Fibroblast of the aortic adventitia (primary cell): ENCODE measurements at places on chromosomes 1 and 21.

GRCh38 chr1:48222501-48223242 lies at the start of gene SLC5A9:
SLC5A9 (plus strand) TSS chr1:48222716; CDS start chr1:48222737, 21 bp downstream.
- no peak for DNase-seq

- DNase-seq: no peak
These were observed 15.2 kb downstream of the TINAGL1 start for GRCh38 chr1:31591425-31592093.

DNA sequence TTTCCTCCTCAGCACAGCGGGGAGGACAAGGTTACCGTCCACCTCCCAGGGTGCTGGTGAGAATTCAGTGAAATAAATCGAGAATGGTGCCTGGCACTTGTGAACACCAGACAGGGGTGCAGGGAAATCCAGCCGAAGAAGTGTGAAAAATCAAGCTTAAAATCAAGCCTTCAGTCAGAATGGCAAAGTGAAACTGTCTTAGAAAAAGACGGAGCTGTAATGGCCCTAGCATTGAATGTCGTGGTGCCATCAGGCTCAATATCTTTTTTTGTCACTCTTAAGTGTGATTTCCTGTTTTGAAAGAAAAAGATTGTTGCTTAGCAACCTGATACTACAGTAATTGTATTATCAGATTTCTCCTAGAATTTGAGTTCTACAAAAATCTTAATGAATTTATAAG lies 22.1 kb downstream of the EDARADD start:
- DNase-seq: no peak

DNA sequence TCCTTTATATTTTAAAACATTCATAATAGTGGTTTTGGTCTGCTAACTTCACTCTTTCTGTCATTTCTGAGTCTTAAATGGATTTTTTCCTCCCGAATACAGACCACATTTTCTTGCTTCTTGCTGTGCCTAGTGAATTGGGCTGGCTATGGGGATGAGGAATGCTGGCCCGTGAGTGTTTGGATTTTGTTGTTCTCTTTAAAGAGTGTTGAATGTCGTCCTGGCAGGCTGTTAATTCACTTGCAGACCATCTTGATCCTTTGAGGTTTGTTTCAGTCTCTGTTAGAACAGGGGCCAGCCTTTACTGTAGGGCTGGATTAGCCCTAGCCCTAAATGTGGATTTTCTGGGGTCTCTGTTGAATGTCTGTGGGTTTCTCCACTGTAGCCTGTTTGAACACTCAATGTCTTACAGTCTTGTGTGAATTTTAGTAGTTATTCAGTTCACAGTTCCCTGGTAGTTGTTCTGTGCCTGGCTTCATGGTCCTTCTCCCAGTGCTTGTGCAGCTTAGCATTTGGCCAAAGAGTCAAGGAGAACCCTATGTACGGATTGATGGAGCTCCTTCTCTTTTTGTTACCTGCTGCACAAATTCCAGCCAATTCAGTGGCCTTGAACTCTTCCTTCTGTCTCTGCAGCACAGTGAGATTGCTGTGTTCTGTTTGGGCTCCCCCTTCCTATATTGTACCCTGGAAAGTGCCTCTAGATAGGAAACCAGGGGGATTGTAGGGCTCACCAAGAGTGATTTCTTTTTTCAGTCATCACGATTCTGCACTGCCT lies 95.7 kb downstream of the DYRK1A start:
- no peak for DNase-seq

- DNase-seq: no peak
These were observed 18.0 kb upstream of the SDHB start for GRCh38 chr1:17071794-17072193.

GRCh38 chr21:45451091-45451740 lies 46.3 kb downstream of the COL18A1 start:
- no peak for DNase-seq

DNA sequence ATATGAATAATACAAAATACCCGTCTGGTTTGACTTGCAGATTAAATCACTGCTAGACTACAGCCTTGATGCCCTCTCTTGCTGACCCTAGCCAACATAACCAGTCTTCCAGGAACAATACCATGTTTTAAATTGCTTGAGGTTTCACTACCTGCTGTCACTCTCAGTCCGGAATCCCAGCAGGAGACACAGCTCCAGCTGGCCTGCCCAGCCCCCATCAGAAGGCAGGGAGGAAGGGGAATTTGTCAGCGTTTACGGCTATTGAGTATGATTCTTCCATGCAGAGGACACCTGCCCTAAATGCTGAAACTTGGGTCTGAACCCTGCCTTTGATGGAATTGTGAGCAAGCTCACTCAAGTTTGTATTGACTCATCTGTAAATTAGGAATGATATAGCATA lies 33.0 kb downstream of the ZNF496 start:
- DNase-seq: no peak

DNA sequence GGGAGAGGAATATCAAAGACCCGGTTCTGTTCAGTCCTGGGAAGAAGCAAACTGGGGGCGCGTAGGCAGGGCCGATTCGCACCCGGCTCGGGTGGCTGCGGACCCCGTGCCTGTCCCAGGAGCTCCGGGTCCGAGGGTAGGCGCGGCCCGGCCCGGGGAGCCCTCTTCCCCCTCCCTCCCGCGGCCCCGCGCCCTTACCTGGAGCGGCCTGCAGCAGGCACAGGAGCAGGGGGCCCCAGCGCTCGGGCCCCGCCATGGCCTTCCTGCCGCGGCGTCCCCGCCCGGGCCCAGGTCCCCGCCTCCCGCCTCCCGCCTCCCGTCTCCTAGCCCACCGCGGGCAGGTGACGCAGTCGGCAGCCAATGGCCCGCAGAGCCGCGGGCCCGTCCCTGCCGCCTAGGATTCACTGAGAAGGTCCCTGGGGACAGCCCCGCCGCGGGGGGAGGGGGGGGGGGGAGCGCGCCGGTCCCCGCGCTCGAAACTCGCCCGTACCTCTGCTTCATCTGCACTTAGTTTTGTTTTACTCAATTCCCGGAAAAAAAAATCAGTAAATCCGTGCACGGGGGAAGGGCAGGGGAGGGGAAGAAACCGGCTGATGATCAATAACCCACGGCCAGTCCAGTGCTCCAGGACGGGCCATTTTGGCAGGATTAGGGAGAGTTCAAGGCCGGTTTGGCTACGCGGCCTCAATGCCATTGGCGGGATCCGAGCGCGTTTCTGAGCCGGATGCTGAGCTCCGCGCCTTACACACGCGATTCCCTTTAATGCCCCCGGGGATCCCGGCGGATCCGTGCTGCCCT lies at the start of gene IFNLR1:
Gene IFNLR1, minus strand, starts transcription at position 297 of the 798 bp plus-strand sequence. Its CDS starts 41 bp downstream, at position 256.
- DNase-seq: peak; percentile 12

GRCh38 chr1:230074270-230074669 lies 7.2 kb downstream of the GALNT2 start:
- DNase-seq: no peak

- no peak for DNase-seq
These were observed 302.9 kb upstream of the SPAG17 start for GRCh38 chr1:118487932-118488331.

GRCh38 chr1:198535631-198536030 lies 4.8 kb downstream of the ATP6V1G3 start:
- DNase-seq: no peak

- DNase-seq: no peak
These were observed 186.7 kb downstream of the TOMM20 start for GRCh38 chr1:234942012-234942332.

GRCh38 chr1:187229496-187229895 lies 400.7 kb downstream of the PLA2G4A start:
- DNase-seq: no peak

DNA sequence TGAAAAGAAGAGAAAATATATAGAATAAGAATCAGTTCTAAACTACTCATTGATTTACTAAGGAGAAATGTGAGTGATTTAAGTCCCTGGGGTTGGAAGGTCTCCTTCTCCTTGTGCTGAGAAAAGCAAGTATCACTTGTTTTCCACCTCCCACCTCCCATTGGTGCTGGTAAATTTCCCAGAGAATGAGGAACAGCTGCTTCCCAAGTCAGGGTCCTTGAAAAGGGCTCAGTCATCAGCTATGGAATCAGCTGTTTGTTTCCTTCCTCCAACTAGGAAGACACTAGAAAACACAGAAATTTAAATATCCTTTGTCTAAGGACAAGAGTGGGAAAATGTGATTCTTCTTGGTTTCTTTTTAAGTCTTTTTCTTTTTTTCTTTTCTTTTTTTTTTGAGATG lies 131.3 kb upstream of the C1orf21 start:
- DNase-seq: no peak

DNA sequence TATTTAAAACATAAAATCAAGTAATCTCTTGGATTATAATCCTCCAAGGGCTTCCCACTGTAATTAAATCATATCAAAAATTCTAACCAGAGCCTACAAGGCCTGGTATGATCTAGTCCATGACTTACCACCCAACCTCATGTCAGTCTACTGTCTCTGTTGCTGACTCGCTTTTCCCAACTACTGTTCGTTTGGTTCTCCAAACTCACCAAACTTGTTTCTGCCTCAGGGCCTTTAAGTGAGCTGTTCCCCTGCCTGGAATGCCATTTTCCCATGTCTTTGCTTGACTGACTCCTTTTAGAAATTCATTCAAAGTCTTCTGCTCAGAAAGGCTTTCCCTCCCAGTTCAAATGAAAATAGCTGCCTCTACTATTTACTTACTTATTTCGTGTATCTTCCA lies 95.9 kb downstream of the ZC3H11B start:
- DNase-seq: no peak

DNA sequence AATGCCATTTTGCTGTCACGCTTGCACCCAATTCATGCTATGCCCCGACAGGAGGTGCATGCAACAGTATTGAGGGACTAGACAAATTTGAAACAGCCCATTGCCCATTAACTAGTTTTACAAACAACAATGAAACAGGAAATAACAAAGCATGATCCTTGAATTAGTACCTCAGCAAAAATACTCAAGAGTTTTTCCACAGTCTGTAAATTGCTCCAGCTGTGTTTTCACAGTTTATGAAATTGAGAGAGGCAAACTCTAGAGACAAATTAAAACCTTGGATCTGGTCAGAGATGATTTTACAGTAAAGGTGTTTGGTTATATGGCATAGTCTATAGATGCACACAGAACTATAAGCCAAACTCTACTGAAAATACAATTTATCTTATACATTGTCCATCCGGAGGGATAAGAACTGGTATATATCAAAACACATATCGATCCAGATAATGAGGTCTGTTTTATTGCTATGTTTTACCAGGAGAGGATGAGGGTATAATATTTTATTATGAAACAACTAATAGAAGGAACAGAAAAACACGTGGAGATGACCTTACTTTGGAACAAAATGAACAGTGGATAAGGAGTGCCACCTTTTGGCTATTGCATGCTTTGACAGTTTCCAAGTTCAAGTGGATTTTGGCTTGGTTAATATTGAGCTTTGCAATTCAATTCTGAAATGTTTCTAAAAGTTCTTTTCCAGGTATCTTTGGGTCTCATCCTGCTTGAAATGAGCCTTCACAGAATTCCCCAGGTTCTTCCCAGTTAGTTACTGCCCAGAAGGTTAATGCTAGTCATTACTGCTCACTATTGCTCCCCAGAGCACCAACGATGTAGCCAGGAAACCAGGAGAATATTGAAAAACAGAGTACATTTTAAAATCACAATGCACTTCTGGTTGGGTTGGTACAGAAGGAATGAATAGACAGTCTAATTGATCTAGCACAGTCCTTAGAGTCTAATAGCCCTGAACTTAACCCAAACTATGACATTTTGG lies 45.7 kb downstream of the ZC3H11B start:
- peak; percentile 90 for DNase-seq

DNA sequence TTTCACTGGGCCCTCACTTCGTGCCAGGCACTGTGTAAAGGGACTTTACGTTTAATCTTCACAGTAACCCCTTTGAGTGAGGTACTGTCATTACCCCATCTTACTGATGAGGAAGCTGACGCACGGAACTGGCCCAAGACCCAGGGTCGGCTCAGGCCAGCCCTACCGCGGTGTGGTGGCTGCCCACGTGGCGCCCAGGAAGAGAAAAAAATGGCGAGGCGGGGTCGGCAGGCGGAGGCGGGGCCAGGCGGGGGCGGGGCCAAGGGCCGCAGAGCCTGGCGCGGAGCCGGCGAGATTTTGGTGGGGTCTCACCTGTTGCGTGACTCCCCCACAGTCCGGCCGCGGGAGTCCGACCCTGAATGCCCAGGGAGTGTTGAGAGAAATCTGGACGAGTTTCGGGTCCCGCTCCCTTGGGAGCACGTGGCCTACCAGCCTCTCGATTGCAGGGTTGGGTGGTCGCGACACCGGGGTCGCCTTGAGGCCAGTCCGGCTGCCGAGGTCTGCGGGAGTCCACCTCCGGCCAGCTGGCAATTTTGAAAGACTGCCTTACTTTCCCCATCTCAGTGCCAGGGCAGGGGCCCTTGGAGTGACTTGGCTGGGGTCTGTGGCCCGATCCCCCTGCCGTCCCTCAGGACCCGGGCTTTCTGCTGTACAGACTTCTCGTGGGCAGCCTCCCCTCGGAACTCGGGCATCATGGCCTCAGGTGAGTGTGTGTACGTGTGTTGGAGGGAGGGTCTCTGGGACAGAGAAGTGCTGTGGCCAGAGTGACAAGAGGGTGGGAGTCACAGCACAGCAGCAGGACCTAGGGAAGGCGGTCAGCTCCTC lies at the start of the genes AMPD2 and GNAT2:
Gene AMPD2, plus strand, starts transcription at position 262 of the 825 bp plus-strand sequence. CDS start 1,339 bp downstream, outside the sequence.
Gene GNAT2, minus strand, starts transcription at position 41 of the 825 bp plus-strand sequence. CDS start 6,746 bp downstream, outside the sequence.
- peak; percentile 86 for DNase-seq
